ENCODE measurements at places on chromosomes 5 and 9. TPM values are rescaled to one million over a fixed set of nuclear protein-coding genes. Genes with fewer than 3 reads are reported as not detected.

The CSF1R gene
- 91.9 TPM for total RNA-seq

The SLC46A2 gene
- 0.14 TPM for total RNA-seq

GRCh38 chr9:118596374-118597015 lies 772.7 kb downstream of the BRINP1 start:
- no peak for DNase-seq

DNA sequence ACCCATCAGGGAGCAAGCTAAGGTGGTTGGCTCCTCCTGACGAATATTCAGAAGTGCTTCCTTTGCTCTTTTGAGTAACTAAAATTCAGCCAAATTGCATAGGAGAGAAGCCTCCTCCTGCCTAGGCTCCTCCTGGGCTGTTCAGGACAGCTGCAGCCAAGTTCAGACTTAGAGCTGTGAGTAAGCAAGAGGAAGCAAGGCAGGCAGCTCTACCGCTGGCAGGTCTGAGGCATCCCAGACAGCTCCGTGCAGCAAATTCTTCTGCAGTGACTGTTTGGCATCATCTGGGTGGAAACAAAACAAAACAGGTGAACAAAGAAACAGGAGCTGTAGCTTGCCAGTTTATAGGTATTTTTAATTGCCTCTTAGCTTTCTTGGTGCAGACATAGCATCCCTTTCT lies 421.0 kb downstream of the GADD45G start:
- no peak for DNase-seq
